Stromal cell of bone marrow (primary cell): ENCODE measurements at places on chromosomes 4 and X.

DNA sequence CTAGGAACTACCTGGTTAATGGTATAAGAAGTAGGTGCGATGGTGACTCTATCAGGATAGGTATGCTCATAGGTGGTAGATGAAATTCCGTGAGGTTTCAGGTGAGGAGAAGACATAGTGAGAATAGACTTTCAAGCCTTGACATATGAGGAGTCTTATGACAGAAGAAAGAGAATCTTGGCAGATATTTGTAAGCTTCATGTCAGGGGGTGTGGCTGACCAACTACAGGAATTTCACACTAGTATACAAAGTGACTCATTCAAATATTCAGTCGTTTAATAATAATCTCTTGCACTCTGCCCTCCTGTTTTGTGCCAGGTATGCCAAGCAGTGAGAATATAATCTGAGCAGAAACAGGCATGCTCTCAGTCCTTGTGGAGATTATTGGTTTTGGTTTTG, 22.8 kb downstream of the PACRGL start:
- no peak for DNase-seq

DNA sequence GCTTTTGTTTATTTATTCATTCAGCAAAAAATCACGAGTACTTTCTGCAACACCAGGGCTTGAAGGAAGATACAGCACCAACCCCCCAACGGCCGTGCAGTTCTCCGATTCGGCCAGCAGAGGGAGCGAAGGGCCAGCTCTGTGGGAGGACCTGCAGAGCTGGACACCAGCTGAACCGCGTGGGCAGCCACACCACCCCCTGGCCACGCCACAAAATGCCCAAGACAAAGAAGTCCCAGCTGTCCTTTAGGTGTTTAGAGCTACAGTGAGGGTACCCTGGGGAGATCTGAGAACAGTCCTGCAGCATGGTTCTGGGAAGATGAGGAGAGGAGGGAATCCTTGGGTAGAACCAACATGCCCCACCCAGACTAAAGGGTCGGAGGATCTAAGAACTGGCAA, 83.1 kb downstream of the RELL1 start:
- DNase-seq: peak; percentile 42

DNA sequence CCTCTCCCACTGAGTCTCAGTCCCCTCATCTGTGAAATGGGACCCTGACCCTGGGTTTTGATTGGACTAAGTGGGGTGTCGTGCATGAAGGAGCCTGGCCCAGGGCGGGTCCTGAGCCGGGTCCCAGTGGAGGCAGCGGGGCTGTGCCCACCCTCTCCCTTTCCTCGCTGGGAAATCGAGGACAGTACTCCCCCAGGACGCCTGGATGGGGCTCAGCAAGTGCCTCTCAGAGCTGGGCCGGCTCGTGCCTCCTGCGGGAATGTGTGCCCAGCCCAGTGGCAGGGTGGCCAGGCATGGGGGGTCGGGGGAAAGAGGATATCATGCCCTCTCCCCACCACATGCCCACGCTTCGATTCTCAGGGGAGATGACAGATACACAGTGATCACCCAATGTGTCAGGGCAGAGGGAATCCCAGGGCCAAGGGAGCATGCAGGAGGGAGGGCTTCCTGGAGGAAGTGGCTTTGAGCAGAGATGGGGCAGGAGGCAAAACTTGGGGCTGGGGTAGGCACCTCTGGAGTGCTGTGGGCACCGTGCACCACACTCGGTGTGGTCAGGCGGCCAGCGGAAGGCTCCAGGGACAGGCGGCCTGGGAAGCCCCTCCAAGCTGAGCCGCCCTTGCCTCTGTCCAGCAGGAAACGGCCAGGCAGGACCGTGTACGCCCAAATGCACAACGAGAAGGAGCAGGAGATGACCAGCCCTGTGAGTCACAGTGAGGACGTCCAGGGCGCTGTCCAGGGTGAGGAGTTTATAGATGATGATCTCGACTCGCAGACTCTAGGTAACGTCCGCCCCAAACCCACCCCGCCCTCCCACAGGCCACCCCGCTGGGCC, 203.0 kb downstream of the AFAP1 start:
- no peak for DNase-seq

DNA sequence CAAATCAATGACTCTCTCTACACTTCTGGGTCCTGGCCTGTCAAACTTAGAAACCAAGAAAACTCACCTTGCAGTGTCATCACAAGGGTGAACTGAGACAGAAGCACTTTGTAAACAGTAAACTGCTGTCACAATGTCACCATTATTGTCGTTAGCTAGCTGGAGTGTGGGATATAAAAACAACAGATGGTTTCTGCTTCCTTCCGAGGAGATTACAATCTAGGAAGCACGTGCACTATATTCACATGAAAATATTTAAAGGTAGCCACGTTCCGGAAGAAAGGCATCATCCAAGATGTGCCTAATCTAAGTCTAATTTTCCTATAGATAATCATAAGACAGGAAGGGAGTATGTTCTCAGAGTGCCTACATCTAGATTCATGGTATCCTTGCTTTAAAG, 64.7 kb upstream of the ACSL1 start:
- DNase-seq: no peak

- DNase-seq: no peak
Observed at GRCh38 chr4:140858897-140859296, 102.7 kb upstream of the TBC1D9 start.

DNA sequence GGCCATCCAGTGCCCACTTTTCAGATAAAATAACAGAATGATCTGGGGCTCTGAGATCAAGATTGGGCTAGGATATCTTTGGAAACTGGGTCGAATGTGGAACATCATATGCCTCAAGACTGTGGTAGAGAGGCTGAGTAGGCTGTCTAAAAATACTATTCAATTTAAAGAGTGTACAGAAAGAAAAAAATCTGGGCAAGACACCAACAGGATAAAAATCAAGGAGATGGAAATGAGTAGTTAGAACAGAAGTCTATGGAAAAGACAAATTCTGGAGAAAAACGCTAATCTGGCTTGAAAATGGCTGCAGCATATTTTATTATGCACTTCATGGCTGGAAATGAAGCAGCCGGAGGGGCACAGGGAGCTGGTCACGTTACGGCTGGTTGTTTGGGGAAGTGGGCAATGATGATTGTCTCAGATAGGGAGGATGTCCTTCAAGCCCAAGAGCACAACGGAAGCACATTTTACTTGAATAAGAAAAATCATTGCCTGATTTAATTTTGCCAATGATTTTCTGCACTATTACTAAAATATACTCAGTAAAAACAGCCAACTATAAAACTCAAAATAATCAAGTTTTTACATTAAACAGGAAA, 27.1 kb upstream of the MAPK10 start:
- DNase-seq: no peak

DNA sequence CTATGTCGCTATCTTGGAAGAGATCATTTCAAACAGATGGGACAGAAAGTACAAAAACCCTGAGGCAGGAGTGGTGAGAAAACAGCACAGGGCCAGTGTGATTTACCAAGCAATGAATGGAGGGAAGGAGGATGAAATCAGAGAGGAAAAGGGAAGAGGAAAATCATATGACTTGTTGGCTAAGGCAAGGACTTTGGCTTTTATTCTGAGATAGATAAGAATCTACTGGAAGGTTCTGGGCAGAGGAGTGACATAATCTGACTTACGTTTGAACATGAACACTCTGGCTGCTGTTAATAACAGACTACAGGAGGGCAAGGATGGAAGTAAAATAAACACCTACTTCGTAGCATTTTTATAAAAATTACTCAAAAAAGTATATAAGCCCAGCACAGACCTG, 207.8 kb upstream of the SLC7A11 start:
- DNase-seq: no peak

DNA sequence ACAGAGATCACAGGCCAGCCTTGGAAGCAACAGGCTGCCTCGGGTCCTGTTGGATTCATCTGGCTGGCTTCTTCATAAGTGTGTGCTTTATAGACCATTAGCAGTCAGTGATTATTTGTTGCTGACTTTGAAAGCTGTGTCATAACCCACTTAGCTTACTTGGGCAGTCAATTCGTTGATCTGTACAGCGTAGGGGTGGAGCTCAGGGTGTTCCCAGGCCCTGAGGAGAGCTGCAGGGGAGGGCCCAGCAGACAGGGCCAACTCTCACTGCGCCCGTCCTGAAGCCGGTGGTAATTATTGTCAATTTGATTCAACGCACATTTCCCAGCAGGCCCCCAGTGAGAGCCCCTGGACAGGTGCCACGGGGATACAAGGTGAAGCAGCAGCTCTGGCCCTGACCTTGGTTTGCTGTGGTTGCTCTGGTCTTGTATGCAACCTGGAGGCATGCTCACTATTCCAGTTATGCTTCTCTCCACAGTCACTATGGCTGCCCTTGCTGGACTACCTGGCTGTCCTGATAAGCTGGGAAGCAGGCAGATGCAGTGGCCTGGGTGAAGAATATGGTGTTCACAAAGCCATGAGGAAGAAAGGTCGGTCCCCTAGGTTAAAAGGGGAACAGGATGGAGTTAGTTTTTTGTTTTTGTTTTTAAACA, 40.1 kb upstream of the HMGB3 start:
- DNase-seq: no peak

- DNase-seq: no peak
Observed at GRCh38 chr4:80183250-80184052, 13.9 kb upstream of the PRDM8 start.

GRCh38 chr4:40299126-40299525, 36.0 kb upstream of the CHRNA9 start:
- DNase-seq: no peak

DNA sequence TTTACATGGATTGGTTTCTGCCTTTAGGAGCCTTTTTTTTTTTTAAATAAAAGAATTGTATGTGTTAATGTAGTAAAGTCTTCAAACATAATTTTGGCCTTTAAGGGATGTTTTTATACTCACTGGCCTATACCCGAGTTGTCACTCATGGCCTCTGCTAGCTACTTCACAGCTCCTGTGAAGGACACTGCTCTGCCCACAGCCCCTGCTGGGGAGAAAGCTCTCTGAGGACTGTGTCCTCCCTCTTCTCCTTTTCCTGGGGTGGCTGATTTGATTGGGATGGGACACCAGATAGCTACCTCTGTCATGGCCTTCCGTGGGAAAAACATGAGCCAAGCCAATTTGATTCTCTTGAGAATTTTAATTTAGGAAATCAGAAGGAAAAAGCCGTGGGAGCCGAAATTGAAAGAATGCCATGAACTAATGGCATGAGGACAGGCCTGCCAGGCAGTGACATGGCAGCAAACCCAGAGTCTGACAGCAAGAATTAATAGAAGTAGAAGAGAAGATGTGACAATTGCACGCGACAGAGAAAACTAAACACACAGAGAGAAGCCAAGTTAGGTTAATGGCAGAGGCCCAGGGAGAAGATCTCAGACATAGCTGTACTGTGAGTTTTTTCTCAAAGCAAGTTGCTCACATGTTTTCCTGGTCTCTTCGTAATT, 81.4 kb downstream of the ARHGAP10 start:
- no peak for DNase-seq

GRCh38 chr4:17701882-17702281, 79.5 kb downstream of the FAM184B start:
- DNase-seq: no peak

- DNase-seq: no peak
Observed at GRCh38 chrX:66915893-66916292, 277.0 kb upstream of the EDA2R start.

DNA sequence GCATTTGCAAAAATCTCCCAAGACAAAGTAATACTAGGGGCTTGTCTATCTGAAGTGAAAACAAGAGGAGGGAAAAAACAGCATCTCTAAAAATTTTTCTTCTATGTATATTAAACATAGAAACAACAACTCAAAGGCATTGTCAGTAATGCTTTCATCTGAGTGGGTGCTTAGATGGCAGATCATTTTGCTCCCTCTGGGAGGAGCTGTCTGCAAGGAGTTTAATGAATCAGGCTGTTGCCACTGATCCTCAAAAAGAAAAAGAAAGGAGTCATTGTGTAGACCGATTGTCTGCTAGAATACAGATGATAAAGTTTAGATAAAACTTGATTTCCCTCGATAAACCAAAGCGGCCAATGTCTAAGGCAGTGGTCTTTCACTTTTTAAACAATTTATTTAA, 49.7 kb upstream of the KLHL8 start:
- peak; percentile 27 for DNase-seq

- DNase-seq: no peak
Observed at GRCh38 chrX:120797188-120797851, 78.3 kb downstream of the CT47B1 start.

- DNase-seq: no peak
Observed at GRCh38 chr4:170336238-170336775, 246.6 kb upstream of the AADAT start.

DNA sequence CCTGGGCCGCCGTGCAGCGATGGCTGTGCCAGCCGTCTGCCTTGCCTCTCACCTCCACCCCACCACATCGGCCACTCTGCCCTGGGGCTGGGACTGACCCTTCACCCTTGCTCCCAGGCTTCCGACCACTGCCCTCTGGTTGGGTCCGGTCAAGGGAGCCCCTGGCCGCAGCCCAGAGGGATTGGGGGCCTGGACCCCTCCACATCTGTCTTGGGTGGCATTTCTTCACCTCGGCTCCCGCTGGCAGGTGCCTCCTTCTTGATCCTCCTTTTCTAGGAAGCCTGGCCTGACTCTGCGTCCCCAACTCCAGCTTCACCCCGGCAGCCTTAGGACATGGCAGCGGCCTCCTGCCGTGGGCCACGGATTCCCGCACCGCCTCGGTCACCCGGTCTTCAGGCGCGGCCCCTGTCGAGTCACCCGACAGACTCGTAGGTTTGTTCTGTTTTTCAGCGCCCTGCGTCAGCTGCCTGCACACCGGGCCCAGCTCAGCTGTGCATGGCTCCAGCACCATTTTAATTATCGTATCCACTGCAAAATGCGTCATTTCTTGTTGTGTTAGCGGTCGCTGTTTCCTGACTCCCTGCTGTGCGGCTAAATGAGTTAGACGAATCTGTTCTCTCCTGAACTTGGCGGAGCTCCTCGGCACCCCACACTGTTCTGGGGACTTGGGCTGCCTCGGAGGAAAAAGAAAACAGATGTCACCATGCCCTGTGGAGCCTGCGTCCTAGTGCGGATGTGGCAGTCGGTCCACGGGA, 124.0 kb downstream of the FAM53A start:
- DNase-seq: no peak

GRCh38 chr4:133146574-133147241, 2.4 kb upstream of the PCDH10 start:
- peak; percentile 18 for DNase-seq

DNA sequence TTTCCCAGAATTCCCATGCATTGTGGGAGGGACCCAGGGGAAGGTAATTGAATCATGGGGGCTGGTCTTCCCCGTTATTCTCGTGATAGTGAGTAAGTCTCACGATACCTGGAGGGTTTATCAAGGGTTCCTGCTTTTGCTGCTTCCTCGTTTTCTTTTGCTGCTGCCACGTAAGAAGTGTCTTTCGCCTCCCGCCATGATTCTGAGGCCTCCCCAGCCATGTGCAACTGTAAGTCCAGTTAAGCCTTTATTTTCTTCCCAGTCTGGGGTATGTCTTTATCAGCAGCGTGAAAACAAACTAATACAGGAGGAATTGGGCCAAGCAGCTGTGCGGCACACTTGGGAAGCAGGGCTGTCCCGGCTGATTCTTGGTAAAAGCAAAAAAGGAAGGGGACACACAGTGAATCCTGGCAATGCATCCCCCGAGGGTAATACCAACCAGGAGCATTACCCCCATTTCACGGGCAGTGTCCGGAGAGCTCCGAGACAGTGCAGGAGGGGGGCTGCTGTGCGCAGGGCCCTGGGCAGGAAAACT, 185.7 kb downstream of the AFAP1 start:
- DNase-seq: no peak

- no peak for DNase-seq
Observed at GRCh38 chr4:163331629-163332376, 593 bp downstream of the NPY1R start.
